Nephron progenitor cell (in vitro differentiated cells): ENCODE measurements at places on chromosomes 11 and 22.

- peak; percentile 69 for DNase-seq
Observed at GRCh38 chr11:32438866-32439489, 3.6 kb upstream of the WT1 start.

DNA sequence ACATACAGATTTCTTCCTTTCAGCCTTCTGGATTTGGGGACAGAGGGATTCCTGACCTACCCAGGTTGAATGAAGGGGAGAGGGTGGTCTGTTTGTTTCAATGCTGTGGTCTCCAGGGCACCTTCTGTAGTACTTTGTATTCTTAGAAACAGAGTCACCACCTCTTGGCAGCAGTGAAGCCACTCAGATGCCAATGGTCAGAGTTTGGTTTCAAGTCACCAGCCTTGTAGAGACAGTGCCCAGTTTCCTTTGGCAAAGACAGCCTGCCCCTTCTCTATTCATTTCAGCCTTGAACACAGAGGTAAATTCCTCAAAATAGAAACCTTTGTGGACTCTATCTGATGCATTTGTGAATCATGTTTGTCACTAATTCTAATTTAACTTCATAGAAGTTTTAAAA lies 111.7 kb upstream of the RASSF10 start:
- DNase-seq, result no peak

DNA sequence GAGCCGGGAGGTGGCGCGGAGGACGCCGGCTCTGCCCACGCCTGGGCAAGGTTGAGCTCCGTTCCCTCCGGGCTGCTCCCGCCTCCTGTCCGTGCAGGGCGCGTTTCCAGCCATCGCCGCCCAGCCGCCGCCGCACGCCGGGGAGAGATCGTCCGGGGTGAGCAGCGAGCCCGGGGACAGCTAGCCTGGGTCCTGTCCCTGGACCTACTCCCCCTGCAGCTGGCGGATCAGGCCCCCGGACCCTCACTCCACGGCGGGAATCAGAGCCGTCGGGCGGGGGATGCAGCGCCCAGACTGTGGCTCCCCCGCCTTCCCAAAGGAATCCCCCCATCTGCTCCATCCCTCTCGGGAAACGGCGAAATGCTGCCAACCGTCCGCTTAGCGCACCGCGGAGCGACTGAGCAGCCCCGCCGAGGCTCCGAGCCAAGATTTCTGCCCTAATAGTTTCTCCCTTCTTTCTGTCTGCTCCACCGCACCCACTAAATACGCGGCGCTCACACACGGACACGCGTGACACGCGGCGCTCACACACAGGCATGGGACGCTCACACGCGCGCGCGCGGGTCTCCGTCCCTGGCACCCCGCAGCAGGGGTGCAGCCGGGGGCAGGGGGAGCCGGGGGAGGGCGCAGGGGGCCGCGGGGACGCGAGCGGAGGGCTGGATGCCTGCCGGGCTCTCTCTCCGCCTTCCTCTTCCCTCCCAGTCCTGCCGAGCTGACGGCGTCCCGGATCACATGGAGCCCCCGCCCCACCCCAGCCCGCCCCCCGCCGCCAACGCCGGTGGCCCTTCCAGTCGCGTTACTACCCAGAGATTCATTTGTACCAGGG lies at the start of gene KCNJ5:
Gene KCNJ5, plus strand, starts transcription at position 814 of the 826 bp plus-strand sequence. CDS start 19,918 bp downstream, outside the sequence.
- DNase-seq, result peak; percentile 66

DNA sequence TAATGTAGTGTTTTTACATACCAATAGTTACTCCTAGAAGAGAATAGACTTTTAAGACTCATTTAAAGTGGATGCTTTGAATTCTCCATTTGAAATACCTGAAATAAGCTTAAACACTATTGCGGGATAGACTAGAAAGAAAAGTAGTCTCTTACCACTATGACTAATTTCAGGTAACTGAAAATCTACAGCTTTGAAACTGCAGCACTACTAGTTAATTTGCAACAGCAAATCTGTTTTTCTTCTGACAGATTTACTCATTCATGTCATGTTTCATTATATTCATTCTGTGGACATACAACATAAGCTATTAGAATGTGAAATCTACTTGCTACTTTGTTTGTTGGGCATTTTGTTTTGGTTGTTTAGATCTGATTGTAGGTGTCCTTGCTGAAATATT lies 153.6 kb downstream of the MAML2 start:
- no peak for DNase-seq

DNA sequence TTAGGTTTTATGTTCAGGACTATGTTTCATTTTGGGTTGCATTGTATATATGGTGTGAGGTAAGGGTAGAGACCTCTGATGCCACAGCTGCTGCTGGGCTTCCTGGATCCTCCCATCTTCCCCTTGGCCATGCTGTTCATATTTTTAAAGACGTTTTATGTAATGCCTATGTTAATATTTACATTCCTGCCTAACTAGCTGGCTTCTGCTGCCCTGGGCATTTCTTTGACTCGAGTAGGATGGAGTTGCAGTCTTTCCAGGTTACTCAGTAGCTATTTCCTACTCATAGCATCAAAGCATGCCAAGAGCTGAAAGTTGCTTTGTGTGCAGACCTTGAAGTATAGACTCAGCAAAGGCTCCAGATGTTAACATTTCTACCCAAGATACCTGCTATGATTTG lies 220.5 kb upstream of the CADM1 start:
- DNase-seq, result no peak

DNA sequence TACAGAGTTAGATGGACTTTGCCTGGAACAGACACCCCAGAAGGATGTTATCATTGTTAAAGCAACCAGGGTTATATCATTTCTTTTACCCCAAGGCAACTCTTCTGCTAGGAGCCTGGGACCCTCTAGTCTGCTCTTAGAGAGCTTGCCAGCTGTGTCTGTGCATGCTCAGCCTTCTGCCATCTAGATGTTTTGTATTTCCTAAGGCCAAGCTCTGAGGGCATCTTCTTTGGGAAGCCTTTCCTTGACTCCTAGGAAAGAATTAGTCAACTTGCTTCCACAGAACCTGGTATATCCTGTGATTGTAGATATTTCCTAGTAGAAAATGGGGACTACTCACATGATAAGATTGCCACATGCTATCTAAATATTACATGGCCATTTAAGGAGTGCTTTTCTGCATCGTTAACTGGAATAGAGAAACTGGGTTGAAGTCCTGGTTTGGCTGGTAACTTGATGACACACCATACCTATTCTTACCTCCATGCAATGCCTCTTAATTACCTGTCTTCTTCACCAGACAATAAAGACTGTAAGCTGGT lies 87.6 kb downstream of the STIM1 start:
- no peak for DNase-seq
